ENCODE measurements at places on chromosomes 12 and 14.

GRCh38 chr14:44896275-44897040, 65.3 kb downstream of the KLHL28 start:
- DNase-seq: no peak

- no peak for DNase-seq
Measured at GRCh38 chr14:23358042-23358441, 5.4 kb upstream of the SLC22A17 start.

DNA sequence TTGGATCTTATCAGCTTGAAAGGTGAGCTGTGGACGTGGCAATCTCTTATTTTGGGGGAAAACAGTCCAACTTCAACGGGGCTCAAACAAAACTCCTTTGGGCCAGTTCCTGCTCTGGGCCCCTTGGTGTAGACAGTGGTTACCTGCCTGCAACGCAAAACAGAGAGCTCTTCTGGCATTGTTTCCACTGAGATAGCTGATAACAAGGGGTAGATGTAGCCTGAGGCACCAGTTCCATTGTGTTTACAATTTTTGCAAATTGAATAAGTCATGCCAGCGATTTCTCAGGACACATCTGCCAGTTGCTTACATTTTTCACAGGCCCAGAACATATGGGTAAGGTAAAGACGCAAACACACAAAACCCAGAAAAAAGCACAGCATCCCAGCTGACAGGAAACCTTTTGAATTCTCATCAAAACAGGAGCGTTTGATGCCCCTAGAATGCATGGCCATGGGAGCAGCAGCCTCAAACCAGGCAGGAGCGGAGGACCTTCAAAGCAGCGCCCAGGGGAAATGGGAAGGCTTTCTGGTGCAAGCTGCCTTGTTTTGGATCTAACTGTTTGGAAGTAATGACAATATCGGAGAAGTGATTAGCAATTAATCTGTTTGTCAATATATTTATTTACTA, 259.7 kb downstream of the AACS start:
- DNase-seq: no peak

DNA sequence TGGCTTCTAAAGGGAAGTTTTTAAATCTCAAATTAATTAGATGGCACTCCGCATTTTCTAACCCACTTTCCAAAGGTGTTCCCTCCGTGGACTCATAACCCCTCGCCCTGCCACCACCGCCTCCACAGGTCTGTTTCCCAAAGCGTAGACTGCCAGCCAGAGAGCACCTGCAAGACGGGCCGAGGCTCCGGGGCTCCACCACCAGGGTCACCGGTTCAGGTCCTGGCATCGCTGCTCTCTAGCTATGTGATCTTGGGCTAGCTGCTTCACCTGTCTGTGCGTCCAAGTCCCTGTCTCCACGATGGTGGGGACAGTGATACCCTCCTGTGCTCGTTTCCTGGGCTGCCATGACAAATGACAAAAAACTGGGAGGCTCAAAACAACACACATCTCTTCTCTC, 11.5 kb downstream of the RIMBP2 start:
- DNase-seq: no peak

- no peak for DNase-seq
Measured at GRCh38 chr12:130170611-130171010, 8.3 kb downstream of the FZD10 start.

- no peak for DNase-seq
Measured at GRCh38 chr12:70246580-70246979, 3.3 kb downstream of the CNOT2 start.

GRCh38 chr14:63788011-63788933, 60.4 kb upstream of the SGPP1 start:
- DNase-seq: no peak

DNA sequence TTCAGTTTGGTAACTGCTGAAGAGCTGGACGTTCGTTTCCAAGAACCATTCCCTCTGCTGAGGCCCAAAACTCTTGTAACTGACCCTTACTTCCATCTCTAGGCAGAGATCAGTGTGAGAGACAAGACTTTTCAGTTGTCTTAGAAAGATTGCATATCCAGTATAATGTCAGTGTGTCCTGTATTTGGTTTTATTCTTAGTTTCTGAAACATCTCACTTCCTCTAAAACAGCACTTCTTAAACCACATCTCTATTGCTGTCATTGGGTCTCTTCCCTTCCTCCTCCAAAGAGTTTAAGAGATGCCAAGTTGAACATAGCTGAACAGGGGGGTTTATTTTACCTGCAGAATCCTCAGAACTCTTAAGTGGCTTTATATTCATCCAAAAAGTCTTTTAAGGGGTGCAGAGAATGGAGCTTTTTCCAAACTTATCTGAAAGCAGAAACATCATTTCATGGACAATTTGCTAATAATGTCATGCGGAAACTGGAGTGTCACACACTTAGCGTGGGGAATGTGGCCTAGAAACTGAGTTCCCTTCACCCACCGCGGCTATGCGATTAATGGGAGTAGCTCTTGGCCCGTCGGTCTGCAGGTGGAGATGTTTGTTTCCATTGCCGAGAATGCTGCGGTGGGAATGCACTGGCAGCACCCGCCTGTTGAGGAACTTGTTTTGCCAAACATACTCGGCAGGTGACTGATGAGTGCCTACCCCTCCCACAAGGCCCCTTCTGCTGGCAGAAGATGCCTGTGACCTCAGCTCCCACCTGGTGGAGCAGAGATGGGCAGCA, 148.2 kb downstream of the ADGRD1 start:
- no peak for DNase-seq

DNA sequence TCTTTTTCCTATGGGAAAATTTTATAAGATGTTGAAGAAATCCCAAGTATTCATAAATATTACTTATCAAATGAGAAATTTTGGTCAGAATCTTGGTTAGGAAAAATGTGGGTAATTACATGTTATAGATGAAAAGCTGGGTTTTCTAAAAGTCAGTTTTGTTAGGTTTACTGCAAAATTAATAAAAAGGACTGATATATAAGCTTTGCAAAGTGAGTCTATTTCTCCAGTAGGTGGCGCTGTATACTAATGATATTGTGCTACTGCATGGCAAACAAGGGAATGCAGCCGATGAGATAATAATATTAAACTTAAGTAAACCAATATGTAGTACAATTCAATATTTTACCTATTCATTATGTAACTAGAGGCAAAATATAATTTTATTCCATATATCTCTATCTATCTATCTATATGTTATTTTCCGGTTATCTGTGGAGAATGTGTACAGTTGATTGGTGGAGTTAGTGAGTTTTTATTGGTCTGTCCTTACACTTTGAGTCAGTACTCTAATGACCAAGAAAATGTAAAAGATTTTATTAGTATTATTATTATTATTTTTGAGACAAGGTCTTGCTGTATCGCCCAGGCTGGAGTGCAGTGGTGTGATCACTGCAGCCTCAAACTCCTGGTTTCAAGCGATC, 32.9 kb downstream of the MIPOL1 start:
- peak; percentile 7 for DNase-seq

GRCh38 chr14:91204657-91205056, 39.8 kb downstream of the GPR68 start:
- no peak for DNase-seq

DNA sequence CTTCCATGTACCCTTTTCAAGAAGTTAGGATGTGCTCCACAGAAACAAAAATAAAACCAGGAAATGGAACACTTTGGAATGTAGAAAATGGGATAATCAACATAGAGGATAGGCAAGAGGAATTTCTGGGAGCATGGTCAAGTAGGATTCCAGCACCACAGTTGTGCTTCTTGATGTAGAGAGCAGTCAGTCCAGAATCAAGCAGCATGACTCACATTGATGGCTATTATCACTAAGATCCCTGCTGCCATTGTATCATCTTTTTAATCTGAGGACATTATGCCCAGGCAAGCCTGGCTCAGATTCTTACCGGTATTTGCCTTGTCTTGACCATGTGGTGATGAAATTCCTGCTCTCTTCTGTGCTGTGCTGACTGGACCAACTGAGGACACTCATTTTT, 5.7 kb downstream of the ETFRF1 start:
- DNase-seq: no peak

DNA sequence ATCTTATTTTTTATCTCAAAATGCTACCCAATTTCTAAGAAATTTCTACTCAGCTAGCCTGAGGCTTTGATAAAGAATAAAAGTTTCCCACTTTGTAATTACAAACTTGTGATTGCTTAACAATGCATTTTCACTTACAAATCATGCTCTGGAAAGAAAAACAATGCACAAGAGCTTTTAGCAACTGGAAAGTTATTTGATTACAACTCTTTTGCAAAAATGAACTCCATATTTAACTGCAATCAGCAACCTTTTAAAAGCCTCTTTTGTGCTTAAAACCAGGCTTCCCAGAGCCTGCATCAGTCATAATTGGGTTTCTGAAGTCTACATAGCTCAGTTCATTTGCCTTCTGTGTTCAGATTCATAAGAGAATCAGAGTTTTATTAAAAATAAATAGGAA, 395.2 kb downstream of the PAWR start:
- DNase-seq: no peak

DNA sequence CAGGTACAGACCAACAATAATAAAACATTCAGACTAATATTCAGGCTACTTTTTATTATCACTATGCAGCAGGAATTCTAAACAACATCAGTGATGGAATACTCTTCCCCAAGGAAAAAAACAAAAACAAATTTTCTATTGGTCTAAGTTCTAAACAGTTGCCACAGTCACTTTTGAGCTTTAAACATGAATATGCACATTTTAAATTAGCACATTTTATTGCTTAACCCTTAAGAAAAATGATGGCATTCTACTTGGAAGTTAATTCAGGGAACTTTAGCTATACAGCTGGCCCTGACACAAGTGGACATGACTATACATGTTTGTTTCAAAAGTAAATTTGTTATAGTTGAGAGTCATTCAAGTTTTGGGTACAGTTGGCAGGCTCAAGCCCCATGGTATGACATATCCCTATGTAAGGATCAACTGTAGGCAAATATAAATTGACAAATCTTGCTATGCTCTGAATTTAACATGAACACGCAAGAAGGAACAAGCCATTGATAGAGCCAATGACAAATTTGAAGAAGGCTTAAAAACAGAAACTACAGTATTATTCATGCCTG, 224.3 kb upstream of the AMIGO2 start:
- DNase-seq: no peak

DNA sequence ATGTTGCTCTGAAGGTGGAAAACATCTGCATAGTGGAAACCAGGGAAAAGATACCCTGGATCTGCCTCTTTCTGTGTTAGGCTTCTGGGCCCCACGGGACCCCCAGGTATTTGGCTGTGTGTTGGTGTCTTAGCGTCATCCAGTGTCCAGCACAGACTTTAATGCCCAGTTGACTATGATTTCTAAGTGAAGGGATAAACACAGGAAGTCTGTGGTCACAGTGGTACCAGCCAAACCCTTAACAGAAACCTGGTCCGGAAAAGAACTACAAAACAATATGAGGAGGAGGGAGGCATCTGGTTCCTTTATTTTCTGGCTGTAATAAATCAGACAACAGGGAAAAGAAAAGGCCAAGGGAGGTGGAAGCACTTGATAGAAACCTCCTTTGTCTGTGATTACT, 56.4 kb downstream of the CMKLR1 start:
- DNase-seq: no peak

- no peak for DNase-seq
Measured at GRCh38 chr12:93311827-93312226, 65.9 kb upstream of the NUDT4 start.

DNA sequence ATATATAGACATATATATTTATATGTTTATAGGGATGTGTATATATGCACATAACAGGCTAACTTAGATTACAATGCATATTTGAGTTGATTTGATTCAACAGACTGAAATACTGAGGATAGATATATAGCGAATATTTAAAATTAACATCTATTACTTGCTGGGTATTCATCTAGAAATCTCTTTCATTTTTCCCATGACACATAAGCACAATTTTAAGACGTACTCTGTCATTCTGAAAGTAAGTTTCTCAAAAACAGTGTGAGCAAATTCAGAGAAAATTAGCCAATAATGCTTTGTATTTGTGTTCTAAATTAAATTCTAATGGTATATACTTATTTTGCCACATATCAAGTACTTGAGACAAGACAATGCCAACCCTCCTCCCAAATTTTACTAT, 907.5 kb upstream of the MDGA2 start:
- no peak for DNase-seq

- DNase-seq: no peak
Measured at GRCh38 chr12:27554421-27555186, 30.6 kb downstream of the PPFIBP1 start.

DNA sequence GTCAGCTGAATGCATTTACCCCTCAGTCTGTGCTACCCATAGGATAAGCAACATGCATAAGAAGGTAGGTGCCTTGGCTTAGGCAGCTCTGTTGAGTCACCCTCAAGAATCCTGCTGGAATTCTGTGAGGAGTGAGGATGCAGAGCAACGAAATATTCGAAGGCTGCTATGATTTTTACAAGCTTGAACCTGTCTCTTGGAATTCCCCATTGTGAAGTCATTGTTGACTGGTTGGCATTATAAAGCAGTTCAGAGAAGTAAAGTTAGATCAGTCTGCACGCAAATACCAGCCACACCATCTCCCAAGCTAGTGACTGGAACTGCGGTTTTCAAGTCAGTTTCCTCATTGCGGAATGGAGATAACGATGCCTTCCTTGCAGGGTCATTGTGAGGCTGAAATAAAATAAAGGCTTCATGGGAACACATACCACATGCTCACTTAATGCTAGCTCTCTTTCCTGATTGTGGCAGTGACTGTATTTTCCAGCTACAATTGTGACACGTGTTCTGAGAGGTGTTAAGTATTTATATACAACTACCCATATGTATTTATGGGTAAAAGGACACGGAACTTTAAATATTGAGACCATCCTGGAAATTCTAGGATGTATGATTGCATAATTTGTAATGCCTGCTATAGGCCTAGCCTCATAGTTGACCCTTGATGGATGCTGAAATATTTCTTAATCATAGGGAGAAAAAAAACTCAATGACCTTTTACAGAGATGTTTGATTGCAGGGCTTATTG, 96.7 kb downstream of the ETV6 start:
- no peak for DNase-seq

DNA sequence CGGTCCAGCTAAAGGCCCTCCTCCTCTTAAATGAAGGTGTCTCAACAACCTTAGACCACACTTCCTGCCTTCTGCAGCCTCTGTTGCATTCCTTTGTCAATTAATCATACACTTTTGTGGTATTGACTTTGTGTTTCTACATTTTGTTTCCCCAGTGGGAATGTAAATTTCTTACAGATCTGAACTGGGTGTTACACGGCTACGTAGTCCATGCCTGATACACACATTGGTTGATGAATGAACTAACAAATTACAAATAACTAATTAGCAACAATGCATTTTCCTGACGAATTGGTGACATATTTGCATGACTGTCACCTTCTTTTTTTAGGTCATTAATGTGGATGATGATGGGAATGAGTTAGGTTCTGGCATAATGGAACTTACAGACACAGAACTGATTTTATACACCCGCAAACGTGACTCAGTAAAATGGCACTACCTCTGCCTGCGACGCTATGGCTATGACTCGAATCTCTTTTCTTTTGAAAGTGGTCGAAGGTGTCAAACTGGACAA, 15.2 kb upstream of the CCT2 start:
- no peak for DNase-seq

- no peak for DNase-seq
Measured at GRCh38 chr12:29882846-29883245, 99.1 kb upstream of the TMTC1 start.

DNA sequence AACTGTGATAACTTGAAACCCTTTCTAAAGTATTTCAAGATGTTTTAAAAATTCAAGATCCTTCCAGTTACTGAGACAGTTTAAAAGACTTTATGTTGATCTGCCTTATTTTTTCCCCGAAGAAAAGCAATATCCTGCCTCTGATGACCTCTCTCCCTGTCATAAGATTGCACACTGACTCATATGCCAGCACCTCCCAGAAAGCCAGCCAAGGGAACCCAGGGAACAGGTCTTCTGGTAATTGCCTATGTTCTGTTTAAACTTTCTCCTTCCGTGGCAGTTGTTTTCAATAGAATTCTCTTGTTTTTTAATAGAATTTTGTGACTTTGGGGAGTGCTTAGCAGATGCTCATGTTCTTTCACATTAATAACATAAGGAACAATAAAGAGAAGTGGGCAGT, 300.2 kb upstream of the PRKD1 start:
- no peak for DNase-seq
